Thoracic aorta (tissue), 2 donors: ENCODE measurements at places on chromosomes 7 and 10.

GRCh38 chr10:72176701-72177100, 39.1 kb upstream of the ANAPC16 start:
- DNase-seq: no peak

DNA sequence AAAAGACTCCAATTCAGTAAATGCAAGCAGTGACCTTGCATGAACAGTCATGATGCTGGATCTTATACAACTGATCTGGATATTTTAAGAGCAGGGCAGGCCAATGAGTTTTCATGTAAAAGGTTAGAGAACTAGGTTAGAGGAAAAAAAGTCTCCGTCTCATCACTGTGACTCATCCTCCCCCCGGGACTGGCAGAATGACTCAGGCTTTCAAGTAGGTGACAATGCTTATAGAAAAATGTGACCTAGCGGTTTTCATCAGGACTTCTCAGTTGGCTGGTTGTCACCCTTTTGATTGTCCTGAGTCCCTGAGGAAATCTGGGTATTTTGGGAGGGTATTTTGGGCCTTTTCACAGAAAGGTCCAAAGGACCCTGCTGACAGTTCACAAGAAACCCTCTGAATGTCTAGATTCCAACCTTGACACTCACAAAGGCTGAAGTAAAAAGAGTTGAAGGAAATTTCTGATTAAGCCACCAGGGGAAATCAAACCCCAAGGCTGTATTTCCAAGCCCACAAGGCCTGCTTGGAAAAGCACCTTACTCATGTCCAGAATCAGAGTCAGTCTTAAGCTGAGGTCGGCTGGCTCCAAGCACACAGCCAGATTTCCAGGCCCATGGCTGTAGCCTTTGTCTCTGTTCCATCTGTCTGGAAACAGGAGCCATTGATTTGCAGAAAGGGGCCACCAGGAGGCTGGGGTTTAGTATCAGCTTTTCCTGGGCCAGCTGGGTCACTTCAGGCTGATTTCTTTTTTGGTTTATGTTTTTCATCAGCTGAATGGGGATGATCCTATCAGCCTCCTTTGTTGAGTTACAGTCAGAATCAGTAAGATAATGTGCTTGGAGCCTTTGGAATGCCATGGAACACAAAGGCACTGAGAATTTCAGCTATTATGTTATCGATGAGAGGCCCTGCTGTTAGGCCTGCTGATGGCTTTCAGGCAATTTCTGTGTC, 226.4 kb upstream of the HABP2 start:
- DNase-seq: peak; percentile 80

DNA sequence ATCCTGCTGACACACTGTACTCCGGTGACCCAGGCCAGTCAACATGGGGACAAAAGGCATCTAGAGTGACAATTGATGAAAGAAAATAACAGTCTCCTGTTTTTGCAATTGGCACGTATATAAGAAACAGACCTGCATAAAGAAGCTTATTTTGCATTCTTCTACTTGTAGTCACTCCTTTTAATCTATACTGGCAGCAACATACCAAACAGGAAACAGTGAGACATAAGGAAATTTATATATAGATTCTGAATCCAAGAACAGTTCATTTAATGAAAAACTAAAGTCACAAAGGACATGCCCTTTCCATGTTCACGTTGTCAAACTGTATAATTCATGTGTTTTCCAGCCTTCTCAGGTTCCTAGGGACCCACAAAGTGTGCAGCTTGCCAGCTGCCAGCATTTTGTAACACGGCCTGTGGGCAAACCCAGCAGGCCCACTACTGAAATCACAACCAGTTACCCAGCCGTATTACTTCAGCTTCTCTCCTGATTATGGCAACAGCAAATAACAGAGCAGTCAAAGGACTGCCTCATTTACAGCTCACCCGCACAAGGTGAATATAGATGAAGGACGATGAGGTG, 72.3 kb downstream of the AMPH start:
- no peak for DNase-seq

DNA sequence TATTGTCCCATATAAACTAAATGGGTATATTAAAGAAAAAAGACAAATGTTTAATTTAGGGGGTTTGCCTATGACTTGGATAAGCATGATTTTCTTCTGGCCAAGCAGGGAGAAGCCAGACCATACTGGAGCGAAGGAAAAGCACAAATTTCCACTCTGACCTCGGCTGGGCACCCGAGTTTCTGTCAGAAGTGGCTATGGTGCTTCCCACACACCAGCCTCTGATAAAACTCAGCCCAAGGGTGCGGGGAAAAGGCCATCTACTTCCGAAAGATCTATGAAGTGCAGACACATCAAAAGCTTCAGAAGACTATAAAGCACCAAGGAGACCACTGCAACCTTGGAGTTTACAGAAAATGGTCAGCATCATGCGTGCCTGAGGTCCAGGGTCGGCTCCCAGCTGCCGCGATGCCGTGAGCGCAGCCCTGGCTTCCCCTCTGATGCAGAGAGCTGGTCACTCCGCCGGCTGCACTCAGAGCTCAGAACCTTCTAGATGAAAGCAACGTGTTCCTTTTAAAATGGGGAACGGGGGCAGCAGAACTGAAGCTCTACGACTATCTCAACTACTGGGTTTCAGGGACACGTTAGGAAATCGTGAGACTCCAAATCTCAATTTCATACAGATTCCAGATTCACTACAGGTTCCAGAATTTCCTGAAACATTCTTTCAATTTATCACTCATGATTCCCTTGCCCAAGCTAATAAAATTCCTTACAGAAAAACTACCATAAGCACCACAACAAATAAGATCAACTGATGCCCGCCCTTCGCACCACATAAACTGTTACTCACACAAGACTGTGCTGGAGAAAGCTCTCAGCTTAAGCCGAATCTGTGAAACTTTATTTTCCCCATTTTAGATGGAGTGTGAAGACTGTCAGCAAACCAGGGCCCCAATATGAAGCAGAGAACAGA, 84.5 kb downstream of the DIP2C start:
- DNase-seq: no peak

DNA sequence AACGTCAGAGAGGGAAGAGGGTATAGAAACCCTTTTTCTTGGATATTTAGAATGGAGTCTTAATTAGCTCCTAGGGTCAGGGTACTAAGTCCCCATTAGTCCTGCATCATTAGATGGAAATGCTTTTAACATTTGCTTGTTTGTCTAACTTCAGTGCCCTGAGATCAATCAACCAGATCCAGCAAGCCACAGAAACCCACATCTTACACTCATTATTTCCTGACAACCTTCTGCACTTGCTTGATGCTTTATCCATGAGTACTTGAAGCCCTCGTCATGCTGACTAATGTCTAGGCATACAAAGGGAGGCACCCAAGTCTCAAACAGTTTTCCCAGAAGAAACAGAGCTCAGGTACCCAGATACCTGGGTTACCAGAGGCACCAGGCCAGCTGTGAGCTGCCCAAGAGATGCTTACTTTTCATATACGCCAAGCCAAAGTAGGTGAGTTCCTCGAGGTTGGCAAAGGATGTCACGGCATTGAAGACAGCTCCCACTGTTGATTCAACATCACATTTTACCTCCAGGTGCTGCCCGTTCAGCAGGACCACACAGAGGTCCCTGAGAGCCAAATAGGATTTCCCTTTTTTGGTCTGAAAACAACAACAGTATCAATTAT, 42.7 kb downstream of the FRMPD2 start:
- no peak for DNase-seq

- DNase-seq: no peak
Observed at GRCh38 chr10:61761825-61762217, 99.1 kb downstream of the CABCOCO1 start.

- no peak for DNase-seq
Observed at GRCh38 chr7:31875424-31875823, 188.4 kb downstream of the PPP1R17 start.

- peak; percentile 33 for DNase-seq
Observed at GRCh38 chr7:55018361-55019190, at the start of gene EGFR. Gene EGFR (plus strand): TSS chr7:55019017. CDS start chr7:55019278, 261 bp downstream.

GRCh38 chr10:118918587-118918986, 110.9 kb upstream of the NANOS1 start:
- no peak for DNase-seq

DNA sequence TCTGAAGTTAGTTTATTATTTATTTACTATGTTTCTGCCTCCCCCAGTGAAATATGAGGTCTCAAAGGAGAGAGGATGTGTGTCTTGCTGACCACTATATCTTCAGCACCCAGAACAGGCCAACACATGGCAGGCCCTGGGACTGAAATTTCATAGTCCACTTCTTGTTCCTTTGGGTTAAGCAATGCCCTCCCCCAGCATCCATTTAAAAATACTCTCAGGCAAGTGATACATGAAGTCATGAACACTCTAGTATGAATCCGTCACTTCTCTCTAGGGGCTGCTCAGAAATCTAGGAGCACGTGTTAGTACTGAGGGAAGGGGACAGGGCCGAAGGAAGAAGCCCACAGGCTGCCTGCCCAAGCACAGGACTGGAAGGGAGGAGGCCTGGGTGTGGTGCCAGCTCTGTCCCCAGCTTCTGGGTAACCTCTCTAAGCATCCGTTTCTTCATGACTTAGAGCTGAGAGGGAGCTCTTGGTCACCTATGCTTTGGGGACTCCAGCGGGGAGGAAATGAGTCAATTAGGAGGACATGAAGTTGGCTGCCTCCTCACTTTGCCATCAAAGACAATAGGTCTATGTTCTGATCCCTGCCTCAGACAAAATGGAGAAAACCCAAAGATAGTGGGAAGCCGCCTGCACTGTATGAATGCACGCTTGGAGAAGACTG, 119.2 kb downstream of the KCNMA1 start:
- no peak for DNase-seq

GRCh38 chr10:96651998-96652431, 65.2 kb upstream of the TM9SF3 start:
- DNase-seq: no peak

DNA sequence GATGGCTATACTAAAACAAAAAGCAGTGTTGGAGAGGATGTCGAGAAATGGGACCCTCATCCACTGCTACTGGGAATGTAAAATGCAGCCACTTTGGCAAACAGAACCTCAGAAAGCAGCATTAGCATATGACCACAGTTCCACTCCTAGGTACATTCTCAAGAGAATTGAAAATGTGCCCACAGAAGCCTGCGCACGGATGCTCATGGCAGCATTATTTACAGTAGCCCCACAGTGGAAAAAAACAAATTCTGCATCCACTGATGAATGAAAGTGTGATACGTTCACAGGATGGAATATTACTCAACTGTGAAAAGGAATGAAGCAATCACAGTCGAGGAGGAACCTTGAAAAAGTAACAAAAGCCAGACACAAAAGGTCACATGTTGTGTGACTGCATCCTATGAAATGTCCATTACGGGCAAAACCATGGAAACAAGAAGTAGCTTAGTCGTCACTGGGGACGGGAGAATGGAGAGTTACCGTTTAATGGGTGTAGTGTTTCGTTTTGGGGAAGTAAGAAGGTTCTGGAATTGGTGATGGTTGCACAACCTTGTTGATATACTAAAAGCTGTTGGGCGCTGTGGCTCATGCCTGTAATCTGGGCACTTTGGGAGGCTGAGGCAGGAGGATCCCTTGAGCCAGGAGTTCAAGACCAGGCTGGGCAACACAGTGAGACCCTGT, 2.5 kb upstream of the UPK3B start:
- DNase-seq: no peak

DNA sequence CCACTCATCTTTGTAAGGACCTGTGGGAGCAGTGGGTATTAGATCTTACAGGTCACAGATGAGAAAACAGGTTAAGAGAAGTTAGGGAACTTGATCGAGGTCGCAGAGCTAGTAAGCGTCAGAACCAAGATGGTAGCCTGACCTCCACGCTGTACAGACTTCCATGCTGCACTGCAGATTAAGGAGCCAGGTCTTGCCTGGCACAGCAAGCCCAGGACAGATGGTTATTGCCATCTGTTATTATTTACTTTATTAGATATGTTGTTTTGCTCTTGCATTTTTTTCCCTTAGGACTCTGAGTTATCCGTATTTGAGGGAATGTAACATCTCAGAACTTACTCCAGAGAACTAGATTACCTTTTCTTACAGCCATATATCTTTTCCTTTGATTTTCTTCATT, 147.2 kb downstream of the NSUN6 start:
- no peak for DNase-seq

GRCh38 chr10:62093863-62094291, 174.8 kb downstream of the RTKN2 start:
- no peak for DNase-seq

DNA sequence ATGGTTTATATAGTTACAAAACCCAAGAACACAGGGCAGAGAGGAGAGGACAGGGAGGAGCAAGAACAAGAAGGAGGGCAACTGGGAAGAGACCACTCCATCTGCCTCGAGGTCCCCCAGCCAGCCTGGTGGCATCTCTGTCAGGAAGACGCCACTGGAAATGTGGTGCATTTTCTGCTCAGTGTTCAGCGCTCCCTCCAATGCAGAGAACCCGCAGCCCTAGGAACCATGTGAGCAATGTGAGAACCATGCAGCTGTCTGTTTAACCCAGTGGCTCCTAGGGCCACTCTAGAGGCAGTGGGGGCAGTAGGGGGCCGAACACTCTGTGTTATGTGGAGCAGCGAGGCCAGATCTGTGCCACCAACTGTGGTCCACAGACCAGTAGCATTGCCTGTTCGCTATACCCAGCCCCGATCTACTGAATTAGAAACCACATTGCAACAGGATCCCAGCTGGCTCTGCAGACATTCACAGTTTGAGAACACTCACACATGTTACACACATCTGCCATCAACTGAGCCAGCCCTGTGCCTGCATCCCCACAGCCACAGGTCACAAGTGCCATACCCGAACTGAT, 110.2 kb downstream of the CPXM2 start:
- no peak for DNase-seq

GRCh38 chr10:4431114-4431863, 394.7 kb upstream of the AKR1E2 start:
- no peak for DNase-seq

- no peak for DNase-seq
Observed at GRCh38 chr10:91603931-91604331, 28.9 kb downstream of the PPP1R3C start.

DNA sequence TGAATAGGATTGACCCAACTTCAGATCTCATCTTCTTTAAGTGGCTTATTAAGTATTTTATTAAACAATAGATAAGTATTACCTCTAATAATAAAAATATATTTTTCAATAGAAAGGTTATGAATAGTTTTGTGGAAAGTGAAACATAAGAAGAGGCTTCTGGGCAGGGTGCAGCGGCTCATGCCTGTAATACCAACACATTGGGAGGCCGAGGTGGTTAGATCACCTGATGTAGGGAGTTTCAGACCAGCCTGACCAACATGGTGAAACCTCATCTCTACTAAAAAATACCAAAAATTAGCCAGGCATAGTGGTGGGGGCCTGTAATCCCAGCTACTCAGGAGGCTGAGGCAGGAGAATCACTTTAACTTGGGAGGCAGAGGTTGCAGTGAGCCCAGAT, 26.5 kb downstream of the GPR85 start:
- no peak for DNase-seq
